Ovary (tissue), 10 donors: ENCODE measurements at places on chromosomes 7 and 10. TPM values are rescaled to one million over a fixed set of nuclear protein-coding genes. Genes with fewer than 3 reads are reported as not detected.

HOXA1 gene
- 0.88 TPM for polyA plus RNA-seq

INSYN2A gene
- polyA plus RNA-seq = 0.30 TPM

DNA sequence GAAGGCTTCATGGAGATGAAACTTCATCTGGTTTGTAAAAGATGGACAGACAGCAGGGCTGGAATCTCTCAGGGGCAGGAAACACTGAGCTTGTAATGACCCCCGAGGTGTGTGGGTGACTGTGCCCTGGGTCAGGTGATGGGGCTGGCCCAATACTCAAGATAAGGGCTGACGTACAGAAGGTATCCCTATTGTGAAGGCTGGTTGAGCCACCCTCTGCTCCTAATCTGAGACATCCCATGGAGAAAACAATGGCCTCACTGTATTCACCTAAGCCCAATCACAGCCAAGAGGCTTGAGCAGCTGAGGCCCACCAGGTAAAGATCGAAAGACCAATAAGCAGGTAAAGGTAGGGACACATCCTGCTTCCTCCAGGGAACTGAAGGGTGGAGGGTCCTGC is 34.8 kb upstream of the NUB1 start:
- no peak for DNase-seq

GRCh38 chr10:133375357-133376115 is 2.4 kb upstream of the ECHS1 start:
- DNase-seq = no peak
